ENCODE measurements at places on chromosomes 5 and 9.
A peak's percentile ranks its signal among the peaks of the same experiment; 100 is the strongest.

- DNase-seq: no peak
These were observed 9.6 kb upstream of the CCDC171 start for GRCh38 chr9:15543047-15543813.

GRCh38 chr5:135887447-135887864 lies 8.2 kb downstream of the IL9 start:
- peak; percentile 63 for DNase-seq

- DNase-seq: no peak
These were observed 57.6 kb downstream of the DENND4C start for GRCh38 chr9:19288081-19288480.

- no peak for DNase-seq
These were observed 6.8 kb downstream of the PHF19 start for GRCh38 chr9:120870206-120870605.

DNA sequence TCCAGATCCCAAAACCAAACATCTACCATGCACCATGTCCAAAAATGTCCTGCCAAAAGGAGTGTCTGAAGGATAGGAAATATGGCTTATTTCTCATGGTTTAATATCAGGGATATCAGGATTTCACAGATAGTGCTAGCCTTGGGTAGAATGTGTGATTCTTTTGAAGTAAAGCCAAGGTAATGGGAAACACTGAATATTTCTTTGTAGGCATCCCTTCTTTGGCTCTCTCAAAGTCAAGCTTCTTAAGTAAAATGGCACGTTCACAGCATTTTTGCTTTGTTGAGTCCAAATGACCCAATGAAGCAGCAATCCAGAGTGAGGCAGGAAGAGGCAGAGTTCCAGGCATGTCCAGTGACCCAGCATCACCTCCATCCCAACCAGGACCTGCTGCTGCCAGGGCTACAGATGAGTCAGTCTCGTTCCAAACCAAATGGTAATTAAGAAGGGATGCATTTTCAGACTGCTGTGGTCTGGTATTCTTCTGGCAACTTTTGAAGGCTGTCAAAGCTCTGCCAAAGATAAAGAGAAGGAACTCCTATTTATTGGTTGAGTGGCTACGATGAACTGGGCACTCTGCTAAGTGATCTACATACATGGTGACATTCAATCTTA lies 678.8 kb upstream of the KLF4 start:
- no peak for DNase-seq

- peak; percentile 6 for DNase-seq
These were observed 38.6 kb downstream of the AMBP start for GRCh38 chr9:114039484-114039883.

DNA sequence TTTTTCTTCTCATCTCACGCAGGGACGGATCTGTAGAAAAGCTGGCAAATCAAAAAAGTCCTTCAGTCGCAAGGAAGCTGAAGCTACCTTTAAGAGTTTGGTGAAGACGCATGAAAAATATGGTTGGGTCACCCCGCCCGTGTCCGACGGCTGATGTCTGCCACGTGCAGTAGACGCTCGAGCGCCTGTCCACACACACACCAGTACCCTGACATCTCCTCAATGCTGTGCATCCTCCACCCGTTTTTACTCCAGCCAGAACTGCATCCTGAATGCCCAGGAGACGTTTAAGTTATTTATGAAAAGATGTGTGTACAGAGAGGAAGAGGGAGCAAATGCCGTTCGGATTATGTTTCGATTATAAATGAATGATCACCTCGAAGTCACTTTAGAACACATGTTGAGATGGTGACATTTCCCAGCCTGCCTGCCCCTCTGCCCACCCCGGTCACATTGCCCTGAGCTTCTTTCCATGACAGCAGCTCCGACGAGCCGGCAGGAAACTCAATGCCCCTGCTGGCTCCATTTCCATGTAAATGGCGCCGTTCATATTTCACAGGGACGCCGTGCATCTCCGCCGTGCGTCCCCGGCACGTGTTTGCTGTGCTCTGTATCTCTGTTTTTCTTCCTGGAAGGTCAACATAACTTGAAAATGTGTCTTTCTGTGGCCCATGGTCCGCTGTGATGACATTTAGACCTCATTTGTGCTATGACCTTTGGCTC lies 42.7 kb downstream of the UBE2QL1 start:
- no peak for DNase-seq

- no peak for DNase-seq
These were observed 40.1 kb downstream of the DCAF10 start for GRCh38 chr9:37840560-37841194.

DNA sequence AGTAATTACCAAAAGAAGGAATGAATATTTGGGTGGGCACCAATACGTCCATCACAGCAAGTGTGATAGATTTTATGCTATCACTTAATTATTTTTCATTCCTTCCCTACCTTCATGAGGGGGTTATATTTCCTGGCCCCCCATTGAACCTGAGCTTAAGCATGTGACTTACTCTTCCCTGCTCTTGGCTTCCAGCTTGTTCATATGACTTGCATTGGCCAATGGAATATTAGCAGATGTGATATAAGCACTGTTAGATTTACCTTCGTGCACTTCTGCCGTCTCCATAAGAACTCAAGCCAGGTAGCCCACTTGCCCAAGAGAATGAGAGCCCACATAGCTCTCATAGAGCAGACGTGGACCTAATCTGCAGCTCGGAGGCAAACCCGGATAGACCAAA lies 99.1 kb upstream of the SMARCA2 start:
- DNase-seq: no peak

DNA sequence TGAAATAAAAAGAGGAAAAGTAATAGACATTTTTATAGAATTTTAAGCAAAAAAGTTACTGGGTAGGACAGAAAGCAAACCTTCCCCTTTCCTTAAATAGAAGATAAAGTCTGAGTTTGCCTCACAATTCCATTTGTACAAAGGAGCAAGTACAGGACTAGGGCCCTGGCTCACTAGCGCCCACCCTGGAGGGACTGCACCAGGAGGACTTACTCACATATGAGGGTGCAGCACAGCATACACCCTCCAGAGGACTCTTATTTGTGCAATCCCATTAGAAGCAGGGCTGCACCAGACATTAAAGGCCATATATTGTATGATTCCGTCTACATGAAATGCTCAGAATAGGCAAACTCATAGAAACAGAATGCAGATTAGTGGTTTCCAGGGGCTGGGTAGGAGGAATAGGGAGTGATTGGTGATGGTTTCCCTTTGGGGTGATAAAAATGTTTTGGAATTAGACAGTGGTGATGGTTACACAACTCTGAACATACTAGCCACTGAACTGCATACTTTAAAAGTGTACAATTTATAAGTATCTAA lies 4.5 kb downstream of the REEP5 start:
- no peak for DNase-seq

GRCh38 chr9:95770653-95771131 lies 104.8 kb upstream of the ERCC6L2 start:
- no peak for DNase-seq

DNA sequence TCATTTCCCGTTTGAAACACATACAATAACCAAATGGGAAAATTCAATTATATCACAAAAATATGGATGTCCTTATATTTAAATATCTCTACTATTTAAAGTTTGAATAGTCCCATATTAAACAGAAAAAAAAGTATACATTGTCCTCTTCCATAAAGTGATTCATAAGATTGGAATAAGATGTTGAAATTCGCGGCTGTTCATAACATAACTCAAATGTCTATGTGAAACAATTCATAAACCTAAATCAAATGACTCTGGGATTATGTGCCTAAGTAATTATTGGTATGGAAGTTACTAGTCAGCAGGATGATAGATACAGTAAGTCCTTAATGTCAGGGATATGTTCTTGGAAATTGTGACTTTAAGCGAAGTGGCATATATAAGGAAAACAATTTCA lies 3.9 kb upstream of the EFNA5 start:
- DNase-seq: no peak

DNA sequence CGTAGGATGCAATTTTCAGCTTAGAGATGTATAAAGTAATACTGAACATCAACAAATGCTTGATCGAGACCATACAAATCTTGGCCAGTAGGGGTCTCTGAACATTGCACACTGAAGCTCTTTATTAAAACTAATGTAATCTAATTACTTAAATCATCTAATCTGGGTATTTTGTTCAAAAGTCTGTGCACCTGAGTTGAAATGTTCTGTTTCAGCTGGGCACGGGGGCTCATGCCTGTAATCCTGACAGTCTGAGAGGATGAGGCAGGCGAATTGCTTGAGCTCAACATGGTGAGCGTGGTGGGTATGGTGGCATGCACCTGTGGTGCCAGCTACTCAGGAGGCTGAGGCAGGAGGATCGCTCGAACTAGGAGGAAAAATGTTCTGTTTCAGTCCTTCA lies 41.0 kb downstream of the ESM1 start:
- peak; percentile 31 for DNase-seq

GRCh38 chr9:91845879-91846278 lies 104.1 kb downstream of the ROR2 start:
- peak; percentile 8 for DNase-seq

GRCh38 chr9:121783521-121784507 lies 132.4 kb downstream of the DAB2IP start:
- DNase-seq: peak; percentile 15

- DNase-seq: no peak
These were observed 117.1 kb downstream of the DMXL1 start for GRCh38 chr5:119187776-119188529.

DNA sequence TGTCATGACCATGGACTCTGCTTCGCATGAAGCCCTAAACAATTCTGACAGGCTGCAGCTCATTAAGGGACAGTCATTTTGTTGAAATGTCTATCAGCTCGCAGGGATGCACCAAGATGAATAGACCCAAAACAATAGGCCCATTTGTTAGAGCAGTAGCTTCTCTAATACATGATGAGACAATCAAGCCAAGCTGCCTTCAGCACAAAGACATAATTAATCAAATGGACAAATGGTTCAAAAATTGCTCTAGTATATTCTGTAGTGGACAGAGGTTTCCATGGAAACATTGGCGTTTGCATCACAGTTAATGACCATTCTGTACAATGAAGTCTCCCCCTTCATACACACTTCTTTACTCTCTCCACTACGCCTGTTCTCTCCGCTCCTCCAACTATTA lies 274.6 kb downstream of the ANXA1 start:
- DNase-seq: no peak

DNA sequence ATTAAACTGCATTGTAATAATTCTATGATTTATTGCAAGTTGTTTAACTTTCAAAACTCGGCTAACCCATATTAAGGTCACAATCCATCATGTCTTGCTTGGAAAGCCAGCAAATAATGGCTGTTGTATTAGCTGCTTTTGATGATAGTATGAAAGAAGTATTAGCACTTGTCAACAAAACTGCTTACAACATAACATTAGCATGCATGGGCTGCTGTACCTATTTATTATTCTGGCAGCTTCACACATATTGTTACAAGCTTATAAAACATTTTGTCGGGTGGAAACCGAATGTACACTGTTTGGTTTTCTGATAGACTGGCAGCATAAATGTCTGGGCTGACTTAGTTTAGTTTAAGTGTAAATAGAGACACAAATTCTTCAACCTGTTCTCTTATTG lies 378.3 kb downstream of the KIAA0825 start:
- DNase-seq: no peak

GRCh38 chr9:122126331-122127261 lies 33.0 kb downstream of the NDUFA8 start:
- no peak for DNase-seq

GRCh38 chr9:86185872-86186271 lies 73.6 kb downstream of the C9orf153 start:
- no peak for DNase-seq

GRCh38 chr5:72480841-72481240 lies 26.4 kb downstream of the ZNF366 start:
- DNase-seq: no peak

DNA sequence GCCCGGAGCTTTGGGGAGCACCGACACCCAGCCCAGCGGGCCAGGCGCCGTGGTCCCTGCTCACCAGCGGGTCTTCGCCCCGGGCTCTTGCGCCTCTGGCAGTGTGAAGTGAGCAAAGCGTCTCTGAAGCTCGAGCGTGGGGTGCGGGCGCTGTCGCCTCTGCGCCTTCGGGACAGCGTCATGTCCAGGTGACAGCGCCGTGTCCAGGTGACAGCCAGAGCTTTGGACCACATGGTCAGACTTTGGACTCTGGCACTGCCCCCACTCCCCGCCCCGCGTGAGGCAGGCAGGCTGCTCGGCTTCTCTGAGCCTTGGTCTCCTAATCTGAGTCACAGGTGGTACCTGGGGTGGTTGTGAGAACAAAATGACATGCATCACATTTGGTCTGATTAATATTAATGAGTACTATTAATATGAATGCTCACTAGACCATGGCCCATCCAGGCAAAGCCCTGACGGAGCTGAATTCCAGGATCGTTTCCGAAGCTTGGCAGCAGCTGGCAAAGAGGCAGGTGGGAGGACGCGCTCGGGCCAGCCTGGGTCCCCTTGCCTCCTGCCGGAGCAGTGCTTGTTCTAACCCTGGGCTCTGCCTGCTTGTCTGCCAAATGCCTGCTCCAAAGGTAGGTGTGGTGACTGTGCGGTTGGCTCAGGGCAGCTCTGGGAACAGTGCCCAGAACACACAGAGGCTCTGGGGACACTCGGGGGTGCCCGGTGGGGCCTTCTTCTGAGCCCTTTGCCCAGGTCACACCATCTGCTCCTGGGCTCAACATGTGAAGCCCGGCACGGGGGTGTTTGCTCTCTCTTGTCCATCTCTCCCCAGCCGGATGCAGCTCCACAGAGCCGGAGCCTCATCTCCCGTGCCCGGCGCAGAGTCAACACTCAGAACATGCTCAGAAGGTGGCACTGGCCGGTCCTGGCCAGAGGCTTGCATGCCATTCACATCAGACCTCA lies 157.1 kb downstream of the OLFM1 start:
- no peak for DNase-seq

GRCh38 chr5:77876862-77877502 lies 100.8 kb upstream of the TBCA start:
- no peak for DNase-seq

GRCh38 chr5:9343146-9343850 lies 202.6 kb downstream of the SEMA5A start:
- DNase-seq: no peak

DNA sequence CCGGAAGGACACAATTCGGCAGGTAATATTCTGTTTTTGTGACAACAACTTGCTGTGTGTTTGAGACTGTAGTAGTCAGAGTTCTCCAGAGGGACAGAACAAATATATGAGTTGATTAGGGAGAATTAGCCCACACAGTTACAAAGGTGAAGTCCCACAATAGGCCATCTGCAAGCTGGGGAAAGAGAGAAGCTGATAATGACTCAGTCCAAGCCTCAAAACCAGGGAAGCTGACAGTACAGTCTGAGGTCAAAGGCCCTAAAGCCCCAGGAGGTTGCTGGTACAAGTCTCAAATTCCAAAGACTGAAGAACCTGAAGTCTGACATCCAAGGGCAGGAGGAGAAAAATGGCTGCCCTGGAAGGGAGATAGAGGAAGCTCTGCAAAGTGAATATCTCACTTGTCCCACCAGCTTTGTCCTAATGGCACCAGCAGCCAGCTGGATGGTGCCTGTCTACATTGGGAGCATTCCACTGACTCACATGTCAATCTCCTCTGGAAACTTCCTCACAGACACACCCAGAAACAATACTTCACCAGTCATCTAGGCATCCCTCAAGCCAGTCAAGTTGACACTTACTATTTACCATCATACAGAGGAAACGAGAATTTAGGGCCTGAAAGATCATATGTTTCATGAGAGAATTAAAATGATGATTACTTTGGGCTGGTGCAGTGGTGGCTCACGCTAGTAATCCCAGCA lies 36.3 kb upstream of the CTXN3 start:
- no peak for DNase-seq

GRCh38 chr9:33113799-33114547 lies 37.5 kb upstream of the SMU1 start:
- DNase-seq: peak; percentile 4

- no peak for DNase-seq
These were observed 108.7 kb downstream of the SREK1 start for GRCh38 chr5:66252849-66253248.

- no peak for DNase-seq
These were observed 229.7 kb upstream of the PIK3R1 start for GRCh38 chr5:67985686-67986387.

Data from testis (tissue), 5 donors.